Effector memory CD8-positive, alpha-beta T cell (primary cell): ENCODE measurements at places on chromosomes 16 and 17.

GRCh38 chr17:83125515-83126274 is 46.3 kb downstream of the METRNL start:
- DNase-seq, result peak; percentile 37

GRCh38 chr17:7444682-7445618 is at the start of gene CHRNB1:
CHRNB1 (plus strand) TSS chr17:7445061; CDS start chr17:7445128, 67 bp downstream.
- no peak for DNase-seq

- DNase-seq, result no peak
Observed at GRCh38 chr17:19830061-19830460, 37.7 kb downstream of the ULK2 start.

- DNase-seq, result no peak
Observed at GRCh38 chr16:74721716-74722115, 21.1 kb upstream of the MLKL start.

DNA sequence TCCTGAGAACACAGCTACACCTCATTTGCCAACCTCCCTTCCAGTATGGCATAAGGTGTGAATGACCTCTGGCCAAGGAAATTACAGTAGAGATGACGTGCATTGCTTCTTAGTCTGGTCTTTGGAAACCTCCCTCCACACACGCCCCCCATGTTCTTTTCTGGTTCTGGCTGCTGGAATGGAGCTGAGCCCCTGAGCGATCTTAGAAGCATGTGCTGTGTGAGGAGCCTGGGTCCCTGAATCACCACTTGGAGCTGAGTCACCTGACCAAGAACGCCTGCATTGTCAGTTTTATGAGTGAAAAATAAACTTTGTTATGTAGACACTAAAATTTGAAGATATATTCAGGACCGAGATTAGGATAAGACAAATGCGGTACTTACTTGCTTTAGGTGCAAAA is 51.4 kb downstream of the HS3ST3A1 start:
- DNase-seq, result no peak

- DNase-seq, result no peak
Observed at GRCh38 chr17:57677858-57678257, 67.2 kb downstream of the CCDC182 start.

DNA sequence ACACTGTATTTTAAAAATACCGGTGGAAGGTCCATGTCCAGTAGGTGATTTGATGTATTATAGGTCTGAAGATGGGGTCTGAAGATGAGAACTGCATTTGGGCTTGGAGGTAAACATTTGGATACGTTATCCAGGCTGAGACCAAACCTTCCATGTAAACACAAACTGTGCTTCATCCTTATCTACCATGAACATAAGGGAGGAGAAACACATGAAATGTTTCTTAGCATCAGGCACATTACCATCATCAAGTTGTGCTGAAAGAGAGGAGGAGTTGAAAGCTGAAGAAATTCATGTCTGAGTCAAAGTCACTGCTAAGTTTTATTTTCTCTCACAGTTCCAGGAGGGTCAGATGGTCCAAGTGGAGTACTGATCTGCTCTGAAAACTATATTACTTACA is 11.4 kb downstream of the SF3B3 start:
- no peak for DNase-seq
